ENCODE measurements at places on chromosomes 13 and 19. TPM values are rescaled to one million over a fixed set of nuclear protein-coding genes. Genes with fewer than 3 reads are reported as not detected.

ZNF665 gene
- 1.3 TPM for total RNA-seq

RBM26 gene
- total RNA-seq, result 28.8 TPM

ZNF568 gene
- total RNA-seq, result 7.1 TPM

THSD1 gene
- total RNA-seq, result 6.8 TPM

LPAR6 gene
- 12.5 TPM for total RNA-seq

SGCG gene
- total RNA-seq, result 81.7 TPM

STARD13 gene
- total RNA-seq, result 26.9 TPM

KIR3DL1 gene
- total RNA-seq, result not detected

SLC6A16 gene
- 0.67 TPM for total RNA-seq

MBD3L2 gene
- total RNA-seq, result not detected

FAM216B gene
- total RNA-seq, result 0.22 TPM

UGGT2 gene
- total RNA-seq, result 13.9 TPM

VSTM1 gene
- not detected for total RNA-seq

AMH gene
- total RNA-seq, result 1.5 TPM

CYP4F2 gene
- total RNA-seq, result not detected

GRCh38 chr19:49660338-49660961 lies 5.2 kb downstream of the IRF3 start:
- DNase-seq, result no peak

DNA sequence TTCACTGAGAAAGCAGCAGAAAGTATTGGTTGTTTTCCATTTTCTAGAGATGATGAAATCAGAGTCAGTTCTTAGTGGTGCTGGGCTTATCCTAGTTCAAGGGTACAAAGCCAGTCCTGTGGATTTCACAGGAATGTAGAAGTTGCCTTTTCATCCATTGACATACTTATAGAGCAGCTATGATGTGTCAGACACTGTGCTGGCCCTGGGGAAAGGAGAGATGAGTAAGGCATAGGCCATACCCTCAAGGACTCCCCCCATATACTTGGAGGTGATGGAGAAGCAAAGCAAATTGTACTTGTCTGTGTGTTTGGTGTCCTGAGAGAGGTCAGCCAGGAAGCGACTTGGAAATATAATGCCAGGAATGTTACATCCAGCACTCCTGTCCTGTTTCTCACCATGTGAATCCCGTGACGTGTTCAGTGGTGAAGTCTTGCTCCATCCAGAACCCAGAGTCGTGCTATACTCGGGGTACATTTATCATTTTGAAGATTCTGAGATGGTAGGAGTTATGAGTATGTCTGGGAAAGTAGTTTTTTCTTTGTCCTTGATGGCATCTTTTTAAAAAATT lies 22.6 kb downstream of the ERCC5 start:
- no peak for DNase-seq

- no peak for DNase-seq
Measured at GRCh38 chr19:3575260-3575741, 2.6 kb downstream of the HMG20B start.

DNA sequence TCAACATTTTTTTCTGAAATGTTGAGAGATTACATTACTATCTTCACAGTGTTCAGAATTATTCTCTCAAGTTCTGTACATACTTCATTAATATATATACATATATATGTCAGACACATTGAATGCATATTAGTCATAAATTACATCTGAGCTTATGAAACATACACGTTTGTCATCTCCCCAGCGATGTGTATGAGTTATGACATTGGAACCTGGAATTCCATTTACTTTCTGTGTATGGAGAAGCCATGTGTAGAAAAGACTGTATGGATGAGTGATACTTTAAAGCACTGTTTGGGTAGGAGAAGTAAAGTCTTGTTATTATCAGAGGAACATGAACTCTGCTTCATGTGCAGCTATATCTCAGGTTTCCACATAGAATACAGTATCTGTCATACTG lies 167.2 kb downstream of the FGF14 start:
- no peak for DNase-seq

DNA sequence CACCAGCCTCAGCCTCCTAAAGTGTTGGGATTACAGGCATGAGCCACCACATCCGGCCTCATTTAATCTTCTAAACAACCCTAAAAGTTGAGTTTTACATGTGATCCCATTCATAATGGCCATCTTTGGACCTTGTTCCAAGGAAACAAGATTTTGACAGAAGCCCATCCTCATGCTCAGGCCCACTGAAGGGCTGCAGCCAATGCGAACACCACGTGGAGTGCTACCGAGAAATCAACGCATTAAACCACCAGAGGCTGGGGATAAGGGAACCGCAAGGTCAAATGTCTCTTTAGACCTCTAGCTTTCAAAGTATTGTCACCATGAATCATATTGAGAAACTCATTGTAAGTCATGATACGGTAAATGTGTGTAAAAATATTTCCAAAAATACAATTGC lies 49.4 kb upstream of the DOCK9 start:
- DNase-seq, result no peak

GRCh38 chr13:40236566-40237168 lies 429.8 kb downstream of the FOXO1 start:
- DNase-seq, result no peak

DNA sequence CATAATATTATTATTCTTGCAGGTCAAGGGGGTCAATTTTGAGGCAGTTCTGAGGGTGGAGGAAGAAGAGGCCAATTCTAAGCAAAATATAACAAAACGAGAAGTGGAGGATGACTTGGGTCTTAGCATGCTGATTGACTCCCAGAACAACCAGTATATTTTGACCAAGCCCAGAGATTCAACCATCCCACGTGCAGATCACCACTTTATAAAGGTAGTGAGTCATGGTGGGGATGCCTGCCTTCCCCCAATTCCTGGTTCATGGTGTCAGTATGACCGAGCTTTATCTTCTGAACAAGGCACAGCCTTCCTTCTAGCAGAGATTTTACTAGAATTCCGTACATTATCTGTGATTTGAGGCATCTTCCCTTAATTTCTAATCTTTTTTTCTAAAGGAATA lies 9.4 kb upstream of the DCUN1D2 start:
- no peak for DNase-seq

GRCh38 chr13:71939186-71939585 lies 72.2 kb upstream of the DACH1 start:
- DNase-seq, result no peak

DNA sequence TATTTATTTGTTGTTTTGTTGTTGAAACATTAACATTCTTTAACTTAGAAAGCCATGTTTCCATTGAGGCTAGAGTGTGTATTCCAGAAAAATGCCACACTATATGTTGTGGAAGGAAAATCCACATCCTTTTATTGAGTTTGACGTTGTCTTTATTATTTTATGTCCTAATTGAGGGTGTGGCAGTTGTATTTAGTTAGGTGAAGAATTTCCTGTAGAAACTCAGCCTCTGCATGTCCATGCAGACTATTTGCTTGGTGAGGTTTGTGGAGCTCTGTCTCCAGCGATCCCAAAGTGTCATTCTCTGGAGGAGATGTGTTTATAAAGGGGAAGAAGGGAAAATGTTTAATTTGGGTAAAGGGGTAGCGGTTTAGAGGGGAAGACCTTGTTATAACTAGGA lies 46.6 kb downstream of the AKAP11 start:
- no peak for DNase-seq

- no peak for DNase-seq
Measured at GRCh38 chr19:21484631-21485030, 20.8 kb upstream of the ZNF429 start.

GRCh38 chr13:19604306-19604705 lies 29.2 kb upstream of the MPHOSPH8 start:
- DNase-seq, result no peak

GRCh38 chr13:68813180-68813796 lies 1294.3 kb upstream of the ATXN8OS start:
- DNase-seq, result no peak

- DNase-seq, result no peak
Measured at GRCh38 chr13:78786459-78786858, 127.5 kb upstream of the OBI1 start.

- DNase-seq, result no peak
Measured at GRCh38 chr19:10184636-10185035, 10.1 kb downstream of the DNMT1 start.

- DNase-seq, result no peak
Measured at GRCh38 chr19:11165486-11166030, 10.0 kb upstream of the SPC24 start.

GRCh38 chr13:97889803-97890202 lies 63.7 kb upstream of the IPO5 start:
- no peak for DNase-seq

DNA sequence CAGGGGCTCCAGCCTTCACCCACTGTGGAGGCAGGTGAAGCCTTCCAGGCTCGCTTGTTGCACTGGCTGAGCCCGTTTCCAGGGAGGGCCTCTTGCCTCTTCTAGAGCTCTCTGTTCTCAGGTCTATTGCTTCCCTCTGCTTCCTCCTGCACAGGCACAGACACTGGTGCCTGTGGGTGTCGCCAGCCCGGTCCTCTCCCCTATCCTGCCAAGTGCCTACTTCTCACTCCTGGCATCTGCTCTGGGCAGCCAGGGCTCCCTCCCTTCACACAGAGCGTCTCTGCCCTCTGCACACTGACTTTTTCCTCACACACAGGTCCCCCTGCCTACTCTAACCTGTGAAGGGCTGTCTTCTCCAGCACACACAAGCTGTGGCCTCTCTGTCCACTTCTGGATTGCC lies 60.3 kb downstream of the SLC7A9 start:
- DNase-seq, result no peak

GRCh38 chr13:73073050-73073449 lies 14.2 kb downstream of the KLF5 start:
- no peak for DNase-seq

DNA sequence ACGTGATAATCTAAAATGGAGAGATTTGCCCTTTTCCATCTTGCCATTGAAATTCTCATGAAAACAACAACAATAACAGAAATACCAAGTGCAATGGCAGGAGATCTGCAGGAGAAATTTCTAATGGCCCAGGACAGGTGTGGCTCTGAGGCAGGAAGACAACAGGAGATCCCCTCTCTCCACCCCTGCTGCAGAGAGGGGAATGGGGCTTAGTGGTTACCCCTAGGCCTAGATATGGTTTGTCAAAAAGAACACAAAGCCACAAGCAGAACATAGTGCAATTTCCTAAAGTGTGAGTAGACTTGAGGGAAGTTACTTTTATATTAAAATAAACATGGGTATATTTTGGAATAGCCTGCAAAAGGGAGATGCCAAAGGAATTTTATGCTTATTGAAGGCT lies 369.5 kb downstream of the KCNRG start:
- no peak for DNase-seq

DNA sequence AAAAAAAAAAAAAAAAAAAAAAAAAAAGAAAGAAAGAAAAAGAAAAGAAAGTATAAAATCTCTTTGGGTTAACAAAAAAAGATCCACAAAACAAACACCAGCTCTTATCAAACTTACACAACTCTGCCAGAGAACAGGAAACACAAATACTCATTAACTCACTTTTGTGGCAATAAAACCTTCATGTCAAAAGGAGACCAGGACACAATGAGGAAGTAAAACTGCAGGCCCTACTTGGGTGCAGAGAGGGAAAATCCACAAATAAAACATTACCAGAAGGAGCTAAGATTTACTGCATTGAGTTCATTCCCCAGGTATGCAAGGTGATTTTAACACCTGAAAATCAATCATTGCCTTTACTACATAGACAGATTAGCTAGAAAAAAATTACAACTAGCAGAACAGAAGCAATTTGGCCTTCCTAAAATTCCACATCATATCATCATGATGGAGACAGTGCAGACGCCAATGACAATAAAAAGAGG lies 9.6 kb upstream of the CEACAM5 start:
- no peak for DNase-seq

DNA sequence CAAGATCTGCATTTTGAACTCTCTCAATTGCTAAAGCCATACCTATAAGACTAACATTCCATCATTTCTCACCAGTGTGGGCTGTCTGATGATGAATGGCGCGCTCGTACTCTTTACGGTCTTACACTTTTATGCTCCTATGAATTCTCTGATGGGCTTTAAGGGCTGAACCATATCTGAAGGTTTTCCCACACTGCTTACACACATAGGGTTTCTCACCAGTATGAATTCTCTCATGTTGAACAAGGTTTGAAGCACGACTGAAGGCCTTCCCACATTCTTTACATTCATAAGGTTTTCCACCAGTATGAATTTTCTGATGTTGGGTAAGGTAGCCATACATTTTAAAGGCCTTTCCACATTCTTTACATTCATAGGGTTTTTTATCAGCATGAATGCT lies 18.8 kb upstream of the ZNF607 start:
- no peak for DNase-seq

DNA sequence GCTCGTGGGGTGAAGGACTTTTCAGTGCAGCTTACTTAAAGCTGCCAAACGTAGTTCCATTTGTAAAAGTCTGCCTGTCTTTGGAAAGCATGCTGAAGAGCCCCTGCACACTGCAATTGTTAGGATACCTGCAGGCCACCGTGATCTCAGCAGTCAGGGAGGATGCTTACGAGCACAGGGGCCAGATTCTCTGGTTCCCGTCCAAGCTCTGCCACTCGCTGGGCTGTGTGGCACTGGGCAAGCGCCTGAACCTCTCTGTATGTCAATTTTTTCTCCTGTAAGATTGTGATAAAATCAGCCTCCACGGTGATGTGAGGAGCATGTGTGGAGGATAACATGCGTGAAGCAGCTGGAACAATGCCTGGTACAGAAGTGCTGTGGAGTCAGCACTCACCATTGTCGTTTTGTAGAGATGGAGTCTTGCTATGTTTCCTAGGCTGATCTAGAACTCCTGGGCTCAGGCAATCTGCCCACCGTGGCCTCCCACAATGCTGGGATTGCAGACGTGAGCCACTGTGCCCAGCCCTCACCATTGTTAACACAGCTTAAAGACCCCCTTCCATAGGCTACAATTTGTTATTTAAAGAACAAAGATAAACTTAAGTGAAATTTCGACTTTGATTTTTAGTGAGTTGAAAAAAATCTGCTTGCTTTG lies 3.5 kb downstream of the ADPRHL1 start:
- DNase-seq, result no peak

- no peak for DNase-seq
Measured at GRCh38 chr19:54208784-54209057, 8.1 kb downstream of the RPS9 start.

DNA sequence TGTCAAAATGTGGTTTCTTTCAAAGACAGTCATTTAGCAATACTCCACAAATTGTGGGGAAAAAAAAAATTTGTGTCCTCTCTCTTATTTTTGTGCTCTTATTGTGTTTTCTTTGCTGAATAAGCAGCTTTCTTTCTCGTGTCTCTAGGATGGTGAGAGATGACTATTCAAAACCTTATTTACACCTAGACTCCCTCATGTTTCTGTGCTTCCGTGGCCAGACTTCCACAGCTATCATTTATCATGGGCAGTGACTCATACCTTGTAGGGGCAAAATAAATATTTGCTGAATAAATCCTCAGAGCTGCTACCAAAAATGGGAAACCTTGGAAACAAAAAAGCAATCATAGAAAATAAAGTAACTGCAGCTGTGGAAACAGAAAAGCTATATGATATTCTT lies 204.9 kb upstream of the MIR17HG start:
- DNase-seq, result no peak
